ENCODE measurements at places on chromosomes 12 and 14. TPM values are rescaled to one million over a fixed set of nuclear protein-coding genes. Genes with fewer than 3 reads are reported as not detected.

AGAP2 gene
- 0.68 TPM for total RNA-seq

KRT82 gene
- total RNA-seq = not detected

AQP6 gene
- total RNA-seq = not detected

CCDC197 gene
- not detected for total RNA-seq

DNA sequence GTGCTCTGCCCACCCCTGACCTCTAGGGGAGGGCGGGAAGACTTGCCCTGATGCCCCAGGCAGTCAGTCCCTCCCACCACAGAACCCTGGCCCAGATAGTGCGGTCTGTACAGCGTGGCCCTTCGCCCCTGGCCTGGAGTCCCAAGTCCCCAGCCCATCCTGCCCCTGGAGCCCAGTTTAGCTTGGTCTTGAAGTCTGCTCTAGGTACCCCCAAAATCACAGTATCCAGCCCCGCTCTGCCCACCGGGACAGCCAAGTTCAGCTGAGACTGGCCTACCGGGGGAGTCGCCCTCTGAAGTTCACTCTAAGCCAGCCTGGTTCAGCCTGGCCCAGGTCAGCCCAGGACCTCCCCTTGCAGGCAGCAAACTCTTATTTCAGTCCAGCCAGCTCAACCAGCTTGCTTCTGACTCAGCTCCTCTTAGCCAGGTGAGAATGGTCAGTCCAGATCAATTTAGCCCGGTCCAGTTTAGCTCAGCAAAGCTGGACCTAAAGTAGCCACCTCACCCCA, 75.9 kb downstream of the TMEM121 start:
- DNase-seq = no peak

DNA sequence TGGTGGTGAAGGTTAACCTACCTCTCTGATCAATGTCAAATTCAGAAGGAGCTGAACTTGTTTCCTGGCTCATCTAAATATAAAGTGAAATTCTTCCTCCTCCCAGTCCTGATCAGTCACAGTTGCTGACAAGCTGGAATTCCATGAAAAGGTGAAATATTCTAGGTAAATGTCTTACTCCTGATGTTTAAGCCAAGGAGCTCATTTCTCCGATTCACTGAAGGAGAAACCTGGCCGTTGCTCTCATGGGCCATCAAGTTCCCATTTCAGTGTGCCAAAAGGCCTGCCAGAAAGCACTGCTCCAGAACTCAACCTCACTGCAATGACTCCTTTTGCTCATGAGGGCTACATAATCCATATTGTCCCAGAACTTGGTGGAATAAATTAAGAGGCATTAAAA, 707.5 kb downstream of the GALC start:
- DNase-seq = no peak

- no peak for DNase-seq
Observed at GRCh38 chr12:71465796-71466195, 26.2 kb downstream of the LGR5 start.

DNA sequence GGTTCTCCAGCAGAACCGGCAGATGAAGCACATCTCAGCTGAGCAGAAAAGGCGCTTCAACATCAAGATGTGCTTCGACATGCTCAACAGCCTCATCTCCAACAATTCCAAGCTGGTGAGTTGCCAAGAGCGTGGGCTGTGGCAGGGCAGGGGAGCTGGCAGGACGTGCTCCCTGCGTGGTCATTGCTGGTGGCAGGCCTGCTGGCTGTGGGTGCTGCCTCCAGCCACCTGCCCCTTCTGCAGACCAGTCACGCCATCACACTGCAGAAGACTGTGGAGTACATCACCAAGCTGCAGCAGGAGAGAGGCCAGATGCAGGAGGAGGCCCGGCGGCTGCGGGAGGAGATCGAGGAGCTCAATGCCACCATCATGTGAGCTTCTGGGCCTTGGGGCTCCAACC, 35.8 kb downstream of the IL31 start:
- DNase-seq = no peak

DNA sequence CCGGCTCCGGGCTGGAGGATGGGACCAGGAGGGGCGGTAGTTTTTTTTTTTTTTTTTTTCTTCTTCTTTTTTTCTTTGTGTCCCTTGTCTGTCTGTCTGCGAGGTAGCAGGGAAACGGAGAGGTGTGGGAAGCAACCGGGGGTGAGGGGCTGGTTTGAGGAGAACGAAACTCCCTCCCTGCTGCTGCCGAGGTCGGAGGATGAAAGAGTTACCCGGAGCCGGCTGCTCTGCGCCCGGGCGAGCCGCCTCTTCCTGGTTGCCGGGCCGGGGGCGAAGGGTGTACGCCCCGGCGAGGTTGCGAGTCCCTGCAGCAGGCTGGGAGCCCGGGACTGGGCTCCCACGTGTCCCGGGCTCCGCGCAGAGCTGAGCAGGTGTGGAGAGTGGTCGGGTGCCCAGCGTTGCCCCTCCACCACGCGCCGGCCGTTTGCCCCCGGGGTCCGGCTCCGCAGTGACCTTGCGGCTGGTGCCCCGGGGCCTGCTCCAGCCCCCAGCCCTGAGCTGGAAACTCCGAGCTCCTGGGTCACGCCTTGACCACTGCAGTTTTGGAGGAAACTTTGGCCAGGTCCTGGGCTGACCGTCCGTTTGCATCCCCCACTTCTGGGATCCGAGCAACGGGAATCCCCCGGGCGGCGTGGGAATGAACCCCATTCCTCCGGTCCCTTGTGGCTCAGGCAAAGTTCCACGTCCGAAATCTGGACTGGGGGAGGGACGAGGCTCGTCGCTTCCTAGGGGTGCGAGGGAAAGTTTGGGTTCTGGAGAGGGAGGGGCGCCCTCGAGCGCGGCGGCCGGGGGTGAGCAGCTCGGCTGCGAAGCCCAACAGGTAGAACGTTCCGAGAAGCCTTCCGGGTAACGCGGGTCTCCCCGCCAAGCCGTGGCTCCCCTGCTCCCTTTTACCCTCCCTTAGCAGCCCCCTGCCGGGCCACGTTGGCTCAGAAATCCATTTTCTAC, 1.3 kb downstream of the CHST11 start:
- peak; percentile 61 for DNase-seq

GRCh38 chr12:101793401-101793800, 37.4 kb downstream of the GNPTAB start:
- no peak for DNase-seq

DNA sequence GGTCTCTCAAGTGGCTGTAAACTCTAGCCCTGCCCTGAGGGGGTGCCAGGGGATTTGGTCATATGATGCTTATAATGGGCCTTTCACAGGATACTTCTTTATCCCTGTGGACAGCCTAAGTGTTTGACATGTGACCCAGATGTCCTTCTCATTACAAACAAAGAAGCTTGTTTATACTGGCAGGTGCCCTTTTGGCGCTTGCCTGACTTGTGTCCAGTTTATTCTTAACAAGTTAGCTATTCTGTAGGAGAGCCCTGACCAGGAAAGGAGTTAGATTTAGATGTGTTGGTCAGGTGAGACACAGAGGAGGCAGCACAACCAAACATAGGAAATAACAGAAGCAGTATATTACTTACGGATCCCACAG, 51.9 kb downstream of the CCDC91 start:
- no peak for DNase-seq
